ENCODE measurements at places on chromosomes 4 and X. TPM values are rescaled to one million over a fixed set of nuclear protein-coding genes. Genes with fewer than 3 reads are reported as not detected.

Gene POU4F2
- not detected for polyA plus RNA-seq

- no peaks in the 10 kb centered on the region for H3K4me1 ChIP-seq
- peaks cover 57% of the 10 kb centered on the region for H3K36me3 ChIP-seq
- no peaks in the 10 kb centered on the region for H3K27me3 ChIP-seq
- no peak for DNase-seq
- H3K27ac ChIP-seq = no peak overlapping the region
- H3K4me3 ChIP-seq = no peak overlapping the region
Measured at GRCh38 chr4:8236106-8236919, 33.2 kb upstream of the HTRA3 start.

DNA sequence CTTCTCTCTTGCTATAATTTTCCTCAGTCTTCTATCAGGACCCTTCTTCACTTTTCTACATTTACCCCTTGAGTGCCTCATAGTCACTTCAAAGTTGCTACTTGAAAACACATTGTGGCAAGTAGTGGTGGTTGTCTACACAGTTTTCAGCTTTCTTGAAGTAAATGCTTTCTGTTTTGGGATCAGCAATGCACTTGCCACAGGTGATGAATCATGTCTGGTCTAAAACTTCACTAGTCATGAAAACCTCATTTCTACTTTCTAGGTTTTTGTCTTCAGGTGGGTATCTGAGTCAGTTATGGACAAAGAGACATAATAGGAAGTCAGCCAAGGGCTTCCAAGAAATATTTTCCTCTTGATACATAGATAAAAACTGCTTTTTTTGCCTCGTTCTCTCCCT lies 359.2 kb downstream of the CCSER1 start:
- DNase-seq = no peak
- H3K4me3 ChIP-seq = no peak overlapping the region
- H3K27me3 ChIP-seq = no peaks in the 10 kb centered on the region
- H3K4me1 ChIP-seq = no peaks in the 10 kb centered on the region
- H3K27ac ChIP-seq = no peak overlapping the region

GRCh38 chr4:56803471-56803870 lies 18.0 kb downstream of the SPINK2 start:
- H3K27ac ChIP-seq = no peak overlapping the region
- H3K4me3 ChIP-seq = no peak overlapping the region
- no peak for DNase-seq
- no peaks in the 10 kb centered on the region for H3K27me3 ChIP-seq

DNA sequence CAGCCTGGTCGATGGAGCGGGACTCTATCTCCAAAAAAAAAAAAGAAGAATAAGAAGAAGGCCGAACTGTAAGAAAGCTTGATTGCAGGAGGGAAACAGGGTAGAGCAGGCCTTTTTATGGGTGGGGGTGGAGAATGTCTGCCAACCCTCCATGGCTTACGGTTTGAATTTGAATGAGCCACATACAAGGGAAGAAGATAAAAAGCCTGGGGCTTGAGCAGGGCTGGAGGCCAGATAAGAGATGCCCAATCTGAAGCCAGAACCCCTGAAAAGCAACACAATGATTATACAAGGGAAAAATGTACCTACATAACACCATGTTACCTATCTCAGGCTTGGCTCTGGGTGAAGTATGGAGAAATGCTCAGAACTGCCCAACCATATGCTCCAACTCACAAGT lies 57.3 kb upstream of the TRIM2 start:
- H3K27ac ChIP-seq = no peak overlapping the region
- peaks cover 27% of the 10 kb centered on the region for H3K4me1 ChIP-seq
- DNase-seq = no peak

Gene TCEAL6
- not detected for polyA plus RNA-seq

- H3K4me3 ChIP-seq = no peak overlapping the region
- DNase-seq = no peak
- H3K4me1 ChIP-seq = no peaks in the 10 kb centered on the region
Measured at GRCh38 chr4:40003986-40004385, 26.3 kb upstream of the PDS5A start.

- no peak overlapping the region for H3K27ac ChIP-seq
- no peak for DNase-seq
- H3K4me3 ChIP-seq = no peak overlapping the region
- H3K27me3 ChIP-seq = no peaks in the 10 kb centered on the region
Measured at GRCh38 chr4:130335417-130336194, 1239.7 kb downstream of the C4orf33 start.

DNA sequence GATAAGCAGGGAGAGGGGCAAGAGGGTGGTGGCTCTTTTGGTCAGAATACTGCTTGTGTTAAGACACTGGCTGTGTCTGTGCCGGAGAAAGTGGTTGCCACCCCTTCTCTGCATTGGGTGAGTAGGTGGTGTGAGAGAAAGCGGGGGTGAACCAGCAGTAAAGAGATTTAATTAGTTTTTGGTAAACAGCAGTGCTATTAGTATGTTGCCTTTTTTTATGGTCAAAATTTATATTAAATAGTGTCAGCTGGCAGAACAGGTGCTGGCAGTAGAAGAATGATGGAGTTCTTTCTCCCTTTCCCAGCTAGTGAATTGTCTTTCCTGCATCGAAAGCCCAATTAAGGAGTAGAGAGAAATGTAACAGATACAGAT lies 181.6 kb downstream of the LARP7 start:
- DNase-seq = no peak
- H3K27ac ChIP-seq = no peak overlapping the region
- H3K4me1 ChIP-seq = peaks cover 5% of the 10 kb centered on the region
- no peaks in the 10 kb centered on the region for H3K36me3 ChIP-seq
- H3K27me3 ChIP-seq = no peaks in the 10 kb centered on the region

- no peaks in the 10 kb centered on the region for H3K36me3 ChIP-seq
- DNase-seq = no peak
- no peak overlapping the region for H3K4me3 ChIP-seq
- no peaks in the 10 kb centered on the region for H3K27me3 ChIP-seq
- no peak overlapping the region for H3K27ac ChIP-seq
Measured at GRCh38 chr4:139720806-139721205, 55.2 kb downstream of the MGST2 start.

Gene ATP8A1
- polyA plus RNA-seq = 0.05 TPM

DNA sequence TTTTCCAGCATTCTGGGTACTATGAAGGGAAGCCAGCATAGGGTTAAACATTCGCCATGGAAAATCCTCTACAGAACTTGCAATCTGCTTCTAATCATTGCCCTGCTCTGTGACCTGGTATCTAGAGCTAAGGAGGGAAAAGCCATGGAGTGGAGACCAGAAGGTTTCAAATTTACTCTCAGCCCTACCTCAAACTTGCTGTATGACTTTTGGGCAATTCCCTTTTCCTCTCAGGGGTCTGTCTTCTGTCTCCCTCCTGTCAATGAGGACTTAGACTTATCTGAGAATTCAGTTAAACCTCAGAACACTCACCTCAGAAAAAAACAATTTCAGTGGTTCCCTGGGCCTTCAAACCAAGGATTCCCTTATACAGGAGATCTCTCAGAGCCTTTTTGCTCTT lies 29.1 kb downstream of the ARHGEF9 start:
- no peak for DNase-seq
- H3K27me3 ChIP-seq = no peaks in the 10 kb centered on the region
- peaks cover 11% of the 10 kb centered on the region for H3K4me1 ChIP-seq
- H3K36me3 ChIP-seq = no peaks in the 10 kb centered on the region

Gene AR
- 0.27 TPM for polyA plus RNA-seq

DNA sequence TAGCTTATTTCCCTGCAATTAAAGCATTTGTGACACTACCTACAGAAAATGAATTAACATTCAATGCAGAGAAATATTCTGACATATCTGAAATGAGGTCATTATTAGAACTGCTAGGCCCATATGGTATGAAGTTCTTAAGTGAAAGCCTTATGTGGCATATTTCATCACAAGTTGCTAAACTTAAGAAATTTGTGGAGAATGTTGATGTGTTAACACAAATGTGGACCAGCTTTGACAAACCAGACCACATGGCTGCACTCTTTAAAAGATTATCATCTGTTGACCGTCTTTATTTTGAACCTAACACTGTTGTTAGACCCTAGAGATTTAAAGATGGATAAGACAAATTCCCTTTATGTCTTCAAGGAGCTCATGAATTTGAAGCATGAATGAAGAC lies 1024.1 kb downstream of the RPA4 start:
- H3K27ac ChIP-seq = no peak overlapping the region
- H3K4me1 ChIP-seq = no peaks in the 10 kb centered on the region
- H3K36me3 ChIP-seq = no peaks in the 10 kb centered on the region
- H3K27me3 ChIP-seq = no peaks in the 10 kb centered on the region
- no peak overlapping the region for H3K4me3 ChIP-seq

GRCh38 chr4:13907255-13907751 lies 279.8 kb upstream of the BOD1L1 start:
- peak overlapping the region; percentile 91 for H3K27ac ChIP-seq
- no peaks in the 10 kb centered on the region for H3K27me3 ChIP-seq
- peak; percentile 88 for DNase-seq
- H3K4me1 ChIP-seq = peaks cover 29% of the 10 kb centered on the region
- H3K36me3 ChIP-seq = no peaks in the 10 kb centered on the region
- H3K4me3 ChIP-seq = peak overlapping the region; percentile 21

DNA sequence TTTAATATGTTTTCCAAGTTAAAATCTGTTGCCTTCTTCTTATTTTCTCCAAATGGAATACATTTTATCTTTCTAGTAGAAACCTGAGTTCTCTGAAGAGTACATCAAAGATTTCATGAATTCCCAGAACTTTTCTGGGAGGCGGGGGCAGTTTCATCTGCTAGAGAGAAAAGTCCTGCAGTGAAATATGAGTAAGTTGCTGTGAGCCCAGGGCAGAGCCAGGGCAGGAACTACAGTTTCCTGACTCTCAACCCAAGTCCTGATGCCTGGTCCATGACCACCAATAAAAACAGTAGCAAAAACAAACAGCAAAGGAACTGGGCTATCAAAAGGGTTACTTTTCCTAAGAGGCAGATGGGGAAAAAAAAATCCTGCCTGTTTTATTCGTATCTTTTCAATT lies 239.4 kb upstream of the CTSO start:
- H3K4me1 ChIP-seq = peaks cover 2% of the 10 kb centered on the region
- H3K4me3 ChIP-seq = no peak overlapping the region
- H3K36me3 ChIP-seq = no peaks in the 10 kb centered on the region
- DNase-seq = no peak
- H3K27me3 ChIP-seq = no peaks in the 10 kb centered on the region

GRCh38 chr4:109738104-109738872 lies 8.4 kb upstream of the PLA2G12A start:
- no peak overlapping the region for H3K27ac ChIP-seq
- no peaks in the 10 kb centered on the region for H3K36me3 ChIP-seq
- no peak overlapping the region for H3K4me3 ChIP-seq
- DNase-seq = no peak
- no peaks in the 10 kb centered on the region for H3K27me3 ChIP-seq
- no peaks in the 10 kb centered on the region for H3K4me1 ChIP-seq

Gene ADAD1
- not detected for polyA plus RNA-seq

GRCh38 chrX:115410731-115411428 lies 121.4 kb downstream of the LUZP4 start:
- no peak overlapping the region for H3K27ac ChIP-seq
- H3K27me3 ChIP-seq = peaks cover 2% of the 10 kb centered on the region
- no peaks in the 10 kb centered on the region for H3K4me1 ChIP-seq
- no peaks in the 10 kb centered on the region for H3K36me3 ChIP-seq
- H3K4me3 ChIP-seq = no peak overlapping the region
- DNase-seq = no peak

GRCh38 chr4:141021397-141022110 lies 111.7 kb downstream of the RNF150 start:
- H3K4me1 ChIP-seq = no peaks in the 10 kb centered on the region

- DNase-seq = no peak
- H3K36me3 ChIP-seq = no peaks in the 10 kb centered on the region
- H3K27me3 ChIP-seq = no peaks in the 10 kb centered on the region
- no peak overlapping the region for H3K27ac ChIP-seq
Measured at GRCh38 chr4:68570122-68570507, 6.0 kb downstream of the UGT2B17 start.

DNA sequence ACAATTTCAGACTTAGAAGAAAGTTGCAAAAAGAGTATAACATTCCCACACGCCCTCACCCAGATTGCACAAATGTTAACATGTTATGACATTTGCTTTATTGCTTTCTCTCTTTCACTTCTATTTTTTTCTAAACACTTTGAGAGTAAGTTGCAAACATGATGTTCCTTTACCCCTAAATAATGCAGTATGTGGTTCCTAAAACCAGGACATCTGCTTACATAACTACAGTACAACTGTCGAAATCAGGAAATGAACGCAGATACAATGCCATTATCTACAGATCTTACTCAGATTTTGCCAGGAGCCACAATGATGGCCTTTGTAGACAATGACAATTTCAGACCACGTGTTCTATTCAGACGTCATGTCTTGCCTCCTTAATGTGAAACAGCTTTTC lies 22.4 kb downstream of the SH3TC1 start:
- DNase-seq = no peak
- no peak overlapping the region for H3K27ac ChIP-seq
- H3K36me3 ChIP-seq = peaks cover 41% of the 10 kb centered on the region
- H3K4me3 ChIP-seq = no peak overlapping the region

- no peak overlapping the region for H3K27ac ChIP-seq
- DNase-seq = no peak
- H3K4me3 ChIP-seq = no peak overlapping the region
- H3K4me1 ChIP-seq = no peaks in the 10 kb centered on the region
- H3K27me3 ChIP-seq = no peaks in the 10 kb centered on the region
Measured at GRCh38 chr4:95044324-95044837, 286.6 kb downstream of the BMPR1B start.

DNA sequence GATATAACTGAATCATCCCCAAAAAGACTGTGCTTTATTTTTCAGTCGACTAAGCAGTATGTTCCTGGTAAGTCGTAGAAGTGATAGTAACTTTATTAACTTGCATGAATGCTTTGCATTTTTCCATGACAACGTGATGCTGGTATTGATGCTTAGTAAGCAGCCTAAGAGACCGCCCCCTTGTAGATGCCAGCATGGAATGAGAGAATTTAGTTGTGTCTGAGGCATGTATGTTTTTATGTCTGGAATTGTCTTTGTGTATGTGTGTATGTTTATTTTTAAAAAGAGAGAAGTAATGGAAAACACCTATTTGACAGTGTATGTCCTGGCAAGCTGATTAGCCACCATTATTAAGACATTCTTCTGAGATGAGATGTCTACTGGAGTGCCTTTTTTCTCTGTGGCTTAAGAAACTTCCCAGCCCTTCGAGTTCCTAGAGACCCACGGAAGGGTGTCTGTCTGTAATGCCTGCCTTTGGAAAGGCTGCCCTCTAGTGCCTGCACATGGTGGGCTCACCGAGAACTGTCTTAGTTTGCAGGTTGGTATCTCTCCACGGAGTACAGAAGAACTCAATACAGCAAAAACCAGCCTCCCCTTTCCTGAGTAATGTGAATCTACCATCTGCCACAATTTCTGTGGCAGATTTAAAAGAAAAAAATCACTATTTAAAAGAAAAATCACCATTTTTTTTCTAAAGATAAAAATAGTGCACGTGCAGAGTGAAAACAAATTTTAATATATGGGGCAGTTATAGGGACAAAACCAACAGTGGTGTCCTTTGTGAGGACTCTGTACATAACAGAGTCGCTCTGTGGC lies 85.9 kb downstream of the AASDH start:
- DNase-seq = peak; percentile 59
- H3K4me1 ChIP-seq = peaks cover 4% of the 10 kb centered on the region
- no peak overlapping the region for H3K4me3 ChIP-seq
- no peaks in the 10 kb centered on the region for H3K27me3 ChIP-seq
- H3K27ac ChIP-seq = no peak overlapping the region
- no peaks in the 10 kb centered on the region for H3K36me3 ChIP-seq
